ENCODE measurements at places on chromosomes 16 and 17.

GRCh38 chr16:81636298-81636993, 142.6 kb upstream of the PLCG2 start:
- DNase-seq, result no peak

DNA sequence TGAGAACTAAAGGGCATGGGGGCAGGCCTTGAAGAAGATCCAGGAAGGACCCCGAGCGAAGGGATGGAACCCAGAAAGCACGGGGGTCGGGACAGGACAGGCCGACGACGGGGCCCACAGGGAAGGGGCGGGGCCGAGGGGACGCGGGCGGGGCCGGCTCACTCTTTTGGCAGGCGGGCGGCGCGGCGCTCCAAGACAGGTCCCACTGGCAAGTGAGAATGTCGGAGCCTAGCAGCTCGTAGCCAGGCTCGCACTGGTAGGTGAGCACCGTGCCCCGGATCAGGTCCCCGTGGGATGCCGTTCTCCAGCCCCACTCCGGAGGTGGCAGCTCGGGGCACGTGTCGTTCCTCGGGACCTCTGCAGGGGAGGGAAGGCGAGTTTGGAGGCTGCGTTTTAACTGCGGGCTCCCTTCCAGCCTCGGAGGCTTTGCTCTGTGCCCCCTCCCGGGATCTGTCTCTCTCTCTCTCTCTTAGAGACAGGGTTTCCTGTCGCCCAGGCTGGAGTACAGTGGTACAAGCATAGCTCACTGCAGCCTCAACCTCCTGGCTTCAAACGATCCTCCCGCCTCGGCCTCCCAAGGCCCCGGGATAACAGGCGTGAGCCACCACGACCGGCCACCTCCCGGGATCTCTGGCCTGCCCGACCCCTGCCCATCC, 13.7 kb upstream of the CDIPT start:
- DNase-seq, result no peak

DNA sequence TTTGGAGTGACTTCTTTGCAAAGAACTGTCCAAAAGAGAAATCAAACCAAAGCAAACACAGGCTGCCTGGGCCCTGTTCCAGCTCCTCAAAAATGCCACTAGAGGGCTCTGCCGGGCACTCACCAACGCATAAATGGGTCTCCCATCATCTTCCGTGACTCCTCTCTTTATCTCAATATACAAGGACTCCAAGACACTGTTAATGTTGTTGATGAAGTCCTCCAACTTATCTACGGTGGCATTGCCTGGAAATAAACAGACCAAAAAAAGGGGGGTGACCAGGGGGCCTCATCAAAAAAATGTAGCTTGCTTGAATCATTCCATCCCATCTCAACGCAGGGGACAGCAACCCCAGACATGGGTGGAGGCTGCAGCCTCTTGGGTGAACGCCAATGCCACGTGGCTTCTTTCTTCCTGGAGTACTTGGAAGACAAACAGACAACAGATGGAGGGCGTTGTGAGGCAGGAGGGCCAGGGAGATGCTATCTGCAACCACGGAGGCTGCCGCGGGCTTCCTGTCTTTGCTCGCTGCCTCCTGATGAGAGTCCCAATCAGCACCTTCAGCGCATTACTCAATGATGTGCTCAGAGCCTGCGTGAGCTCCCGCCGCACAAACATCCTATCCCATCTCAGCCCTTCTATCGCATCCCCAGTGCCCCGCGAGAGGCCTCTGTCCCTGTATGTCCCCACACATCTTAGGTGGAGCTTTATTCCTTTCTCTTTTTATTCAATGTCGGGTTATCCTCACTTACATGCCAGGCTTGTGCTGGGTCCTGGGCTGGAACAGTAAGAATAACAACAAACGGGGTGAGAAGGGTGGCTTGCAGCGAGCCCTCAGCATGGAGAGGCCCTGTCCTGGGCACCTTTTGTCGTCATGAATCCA, 32.0 kb downstream of the KDM8 start:
- DNase-seq, result peak; percentile 59

DNA sequence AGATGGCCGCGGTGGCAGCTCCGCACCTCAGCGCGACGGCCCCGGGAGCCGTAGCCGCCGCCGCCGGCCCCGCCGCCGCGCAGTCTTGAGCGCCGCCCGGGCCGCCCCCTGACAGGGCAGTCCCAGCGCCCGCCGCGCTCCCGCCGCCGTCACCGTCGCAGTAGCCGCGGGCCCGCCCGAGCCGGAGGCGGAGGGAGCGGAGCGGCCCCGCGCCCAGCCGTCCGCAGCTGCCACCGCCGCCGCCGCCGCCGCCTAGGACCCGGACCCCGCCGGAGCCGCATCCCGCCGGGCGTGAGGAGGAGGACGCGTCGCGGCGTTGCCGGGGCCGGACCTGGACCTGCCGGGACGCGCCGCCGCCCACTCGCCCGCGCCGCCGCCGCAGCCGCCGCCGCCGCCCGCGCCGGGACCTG, 218 bp downstream of the TNRC6C start:
- DNase-seq, result no peak

DNA sequence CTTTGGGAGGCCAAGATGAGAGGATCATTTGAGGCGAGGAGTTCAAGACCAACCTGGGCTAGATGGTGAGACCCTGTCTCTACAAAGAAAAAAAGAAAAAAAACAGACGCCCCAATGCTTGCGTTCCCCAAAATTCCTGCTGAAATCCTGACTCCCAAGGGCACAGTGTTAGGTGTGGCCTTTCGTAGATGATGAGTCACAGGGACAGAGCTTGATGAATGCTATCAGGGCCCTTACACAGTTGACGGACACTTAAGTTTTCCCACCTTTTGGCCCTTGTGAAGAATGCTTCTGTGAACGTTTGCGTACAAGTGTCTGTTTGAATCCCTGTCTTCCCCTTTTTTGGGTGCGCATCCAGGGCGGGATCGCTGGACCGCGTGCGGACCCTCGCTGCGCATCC, 16.5 kb upstream of the ZNF750 start:
- no peak for DNase-seq

DNA sequence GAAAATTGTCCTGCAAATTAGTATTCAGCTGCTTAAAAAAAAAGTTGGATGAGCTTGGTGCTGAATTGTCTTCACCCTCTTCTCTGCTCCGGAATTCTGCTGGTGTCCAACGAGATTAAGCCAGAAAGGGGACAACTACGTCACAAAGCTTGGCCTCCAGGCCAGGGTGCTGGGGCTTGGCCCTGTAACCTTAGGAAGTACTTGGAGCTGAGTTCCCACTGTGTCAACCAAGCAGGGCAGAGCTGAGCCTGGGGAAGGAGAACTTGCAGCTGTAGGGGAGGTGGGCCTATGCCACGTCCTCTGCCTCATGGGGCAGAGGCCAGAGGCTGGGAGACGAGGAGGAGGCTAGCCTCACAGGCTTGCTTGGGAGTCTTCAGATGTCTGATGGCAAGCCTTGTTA, 71.2 kb downstream of the CLEC16A start:
- DNase-seq, result no peak

DNA sequence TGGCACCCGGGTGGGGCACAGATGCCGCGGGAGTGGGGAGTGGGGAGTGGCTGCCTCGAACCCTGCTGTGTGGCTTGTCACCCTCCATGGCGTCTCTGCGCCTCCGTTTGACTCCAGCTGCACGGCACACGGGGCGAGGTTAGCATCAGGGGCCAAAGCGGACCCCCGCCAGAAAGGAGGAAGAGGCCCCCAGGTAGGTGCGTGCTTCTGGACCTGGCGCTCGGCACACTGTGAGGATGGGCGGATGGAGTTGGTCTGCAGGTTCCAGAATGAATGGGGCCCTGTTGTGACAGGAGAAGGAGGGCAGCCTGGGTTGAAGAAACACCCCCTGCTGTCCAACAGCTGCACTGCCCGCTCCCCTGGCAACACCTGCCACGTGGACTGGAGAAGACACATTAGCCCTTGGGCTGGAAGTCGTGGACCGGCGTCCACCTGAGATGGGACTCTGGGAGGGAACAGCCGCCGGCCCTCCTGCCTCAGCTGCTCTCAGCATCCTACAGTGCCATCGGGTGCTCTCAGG, 9.4 kb upstream of the FASN start:
- DNase-seq, result no peak

- peak; percentile 63 for DNase-seq
Measured at GRCh38 chr17:50919321-50920040, 53.3 kb upstream of the TOB1 start.

DNA sequence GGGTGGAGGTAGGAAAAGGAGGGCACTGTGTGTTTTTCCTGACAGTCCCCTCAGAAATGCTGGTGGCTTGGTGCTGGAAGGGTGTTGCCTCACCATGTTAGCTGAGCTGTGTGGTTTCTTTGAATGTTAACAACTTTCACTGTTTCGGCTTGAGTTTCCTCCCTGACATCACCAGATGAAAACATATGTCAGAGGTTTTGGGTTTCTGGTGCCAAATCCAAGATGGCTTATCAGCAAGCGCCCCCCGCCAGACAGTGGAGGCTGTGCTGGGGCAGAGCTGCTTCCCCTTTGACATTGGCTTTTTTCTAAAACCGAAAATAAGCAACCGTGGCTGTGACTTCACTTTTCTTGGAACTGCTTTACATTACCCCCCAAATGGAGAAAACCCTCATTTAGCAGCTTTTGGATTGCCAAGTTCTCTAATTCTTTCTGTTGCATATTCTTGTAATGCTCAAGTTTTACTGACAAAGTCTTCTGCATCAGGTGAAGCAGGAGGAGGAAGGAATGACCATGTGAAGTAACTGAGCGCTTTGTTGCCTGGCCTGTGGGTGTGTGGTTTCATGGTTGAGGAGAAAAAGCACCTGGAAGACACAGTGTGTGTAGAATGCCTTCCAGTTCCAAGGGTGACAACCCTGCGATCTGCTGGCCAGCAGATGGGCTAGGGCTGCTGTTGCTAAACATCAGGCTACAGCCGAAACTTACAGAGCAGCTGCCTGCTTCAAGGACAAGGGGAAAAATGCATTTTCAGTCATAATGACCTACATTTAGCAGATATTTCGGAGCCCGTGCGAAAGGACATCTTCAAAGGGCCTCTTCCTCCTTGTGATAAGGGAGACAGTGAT, 9.7 kb downstream of the RMI2 start:
- DNase-seq, result peak; percentile 61

GRCh38 chr16:1182950-1183907, 30.3 kb downstream of the CACNA1H start:
- DNase-seq, result no peak

- DNase-seq, result no peak
Measured at GRCh38 chr17:10620823-10621222, 36.3 kb downstream of the MYH3 start.

GRCh38 chr16:56667581-56668571, at the start of gene MT1G:
MT1G (minus strand) TSS chr16:56668065; CDS start chr16:56667993, 72 bp downstream.
- DNase-seq, result no peak

DNA sequence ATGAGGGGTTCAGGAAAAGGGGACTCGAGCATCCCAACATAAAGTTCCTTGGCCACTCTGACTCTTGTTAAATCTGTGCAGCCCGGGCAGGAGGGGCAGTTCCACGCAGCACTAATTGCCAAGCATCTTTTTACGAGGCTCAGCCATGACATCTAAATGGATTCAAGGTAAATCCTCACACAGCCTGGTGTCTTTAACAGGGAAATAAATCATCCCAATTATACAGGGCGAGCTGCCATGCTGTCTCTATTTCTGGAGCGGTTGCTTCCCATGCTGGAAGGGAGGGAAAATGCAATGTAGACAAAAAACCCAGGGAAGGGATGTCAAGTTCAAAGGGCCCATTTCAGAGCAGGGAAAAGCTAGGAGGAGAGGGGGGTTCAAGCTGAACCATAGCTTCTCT, 110.0 kb downstream of the GAS7 start:
- no peak for DNase-seq

DNA sequence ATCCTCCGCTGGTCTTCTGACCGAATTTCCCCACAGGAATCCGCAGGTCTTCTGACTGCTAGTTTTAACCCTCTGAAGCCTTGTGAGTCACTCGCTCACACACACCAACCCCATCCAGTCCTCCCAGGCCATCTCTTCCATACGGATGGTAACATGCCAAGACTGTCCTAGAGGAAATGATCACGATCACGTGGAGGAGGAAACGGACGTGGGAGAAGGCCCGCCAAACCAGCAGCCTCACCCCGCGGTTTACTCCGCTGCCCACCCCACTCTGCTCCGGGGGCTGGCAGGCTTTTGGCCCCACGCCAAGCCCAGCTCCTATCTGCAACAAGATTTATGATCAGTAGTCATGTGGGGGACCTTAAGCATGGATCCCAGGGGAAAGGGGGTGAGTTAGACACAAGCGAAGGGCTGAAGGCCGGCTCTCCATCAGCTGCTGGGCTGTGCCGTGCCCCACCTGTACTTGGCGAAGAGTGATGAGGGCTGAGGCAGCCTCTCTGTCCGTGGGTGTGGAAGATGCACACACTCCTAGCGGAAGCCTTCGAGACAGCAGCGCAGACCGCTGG, 1.5 kb upstream of the FAAP100 start:
- no peak for DNase-seq

DNA sequence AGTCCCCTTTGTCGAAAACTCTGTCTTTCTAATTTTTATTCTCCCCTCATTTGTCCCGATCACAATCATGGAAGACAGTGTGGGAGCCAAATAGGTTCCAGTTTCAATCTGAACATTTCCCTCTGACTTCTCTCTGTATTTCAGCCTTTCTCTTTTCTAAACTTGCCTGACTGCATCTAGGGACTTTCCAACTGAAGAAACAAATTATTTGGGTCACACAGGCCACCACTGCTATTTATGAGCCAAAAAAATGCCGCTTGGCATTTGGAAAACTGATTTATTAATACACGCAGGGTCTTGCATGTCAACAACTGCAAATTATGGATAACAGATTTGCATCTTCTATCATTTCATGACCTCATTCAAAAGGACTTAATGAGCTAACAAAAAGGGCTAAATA, 55.2 kb upstream of the ELAC2 start:
- DNase-seq, result no peak

DNA sequence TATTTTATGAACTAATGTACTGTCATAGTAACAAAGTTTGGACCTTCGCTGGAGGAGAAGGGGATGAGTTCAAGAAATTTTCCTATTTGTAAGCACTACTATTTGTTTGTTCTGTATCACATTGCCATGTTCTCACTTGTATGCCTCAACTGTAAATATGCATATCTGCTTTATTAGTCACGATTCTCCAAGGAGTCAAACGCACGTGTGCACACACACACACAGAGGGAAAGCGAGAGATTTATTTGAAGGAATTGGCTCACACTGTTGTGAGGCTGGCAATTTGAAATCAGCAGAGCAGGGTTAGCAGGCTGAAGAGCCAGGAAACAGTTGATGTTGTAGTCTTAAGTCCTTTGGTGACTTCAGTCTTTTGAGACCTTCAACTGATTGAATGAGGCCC, 24.9 kb upstream of the MYH2 start:
- DNase-seq, result no peak

- no peak for DNase-seq
Measured at GRCh38 chr17:48589060-48589830, 796 bp downstream of the HOXB3 start.

All from stimulated activated CD4-positive, alpha-beta T cell treated with anti-CD3 and anti-CD28 coated beads, Interleukin-1b, Interleukin-23, amount 100 ng/mL, for 24 hours (primary cell).